Lower leg skin (tissue), 4 donors: ENCODE measurements at places on chromosomes 1 and 21. TPM values are rescaled to one million over a fixed set of nuclear protein-coding genes. Genes with fewer than 3 reads are reported as not detected.
A peak's percentile ranks its signal among the peaks of the same experiment; 100 is the strongest.

GRCh38 chr1:164971921-164972415 lies 384.5 kb downstream of the LMX1A start:
- no peak for DNase-seq

- DNase-seq = no peak
These were observed 44.3 kb downstream of the SLC16A1 start for GRCh38 chr1:112911506-112912220.

- DNase-seq = no peak
These were observed 53.8 kb downstream of the TRIM11 start for GRCh38 chr1:228352677-228353481.

KANK4 gene
- total RNA-seq = 0.88 TPM

- DNase-seq = peak; percentile 79
These were observed 8.0 kb downstream of the PHLDA3 start for GRCh38 chr1:201460814-201461644.

DNA sequence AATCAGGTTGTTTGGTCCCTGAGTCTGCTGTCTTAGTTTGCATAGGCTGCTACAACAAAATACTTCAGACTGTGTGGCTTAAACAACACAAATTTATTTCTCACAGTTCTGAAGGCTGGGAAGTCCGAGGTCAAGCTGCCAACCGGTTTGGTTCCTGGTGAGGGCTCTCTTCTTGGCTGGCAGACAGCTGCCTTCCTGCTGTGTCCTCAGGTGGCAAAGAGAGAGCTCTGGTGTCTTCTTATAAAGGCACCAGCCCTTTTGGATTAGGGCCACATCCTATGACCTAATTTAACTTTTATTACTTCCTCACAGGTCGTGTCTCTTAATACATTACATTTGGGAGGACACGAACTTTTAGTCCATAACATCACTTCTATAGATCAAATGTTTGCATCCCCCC lies 89.6 kb upstream of the CD34 start:
- DNase-seq = no peak

DNA sequence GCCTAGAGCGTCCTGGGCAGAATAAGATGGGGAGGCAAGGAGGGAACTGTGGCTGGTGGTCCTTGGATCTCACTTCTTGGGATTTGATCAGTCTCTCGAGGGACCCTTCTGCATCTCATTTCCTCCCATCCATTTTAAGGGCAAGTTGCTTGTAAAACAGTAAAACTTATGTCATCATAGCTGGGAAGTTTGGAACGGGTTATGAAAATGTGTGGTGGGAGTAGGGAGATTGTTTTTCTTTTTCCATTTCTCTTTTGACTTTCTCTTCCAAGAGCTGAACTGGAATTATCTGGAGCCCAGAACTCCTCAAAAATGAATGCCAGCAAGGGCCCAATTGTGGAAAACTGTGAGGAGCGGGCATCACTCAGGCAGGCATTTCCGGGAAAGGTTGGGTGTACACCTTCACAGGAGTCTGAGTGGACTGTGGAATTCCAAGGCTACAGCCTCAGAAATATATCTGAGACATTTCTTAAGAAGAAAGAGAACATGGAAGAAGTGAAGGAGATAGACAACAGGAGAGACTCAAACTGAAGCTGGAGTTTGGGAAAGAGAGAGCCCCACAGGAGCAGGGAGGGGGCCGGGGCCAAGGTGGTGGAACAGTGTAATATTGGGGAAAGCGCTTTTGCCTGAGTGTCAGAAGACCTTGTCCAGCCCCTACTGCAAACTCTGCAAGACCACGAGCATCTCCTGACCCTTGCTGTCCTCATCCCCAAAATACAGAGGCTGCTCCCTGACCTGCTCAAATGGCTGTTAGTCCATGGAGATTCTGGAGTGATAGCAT lies 185.1 kb downstream of the FOXD2 start:
- DNase-seq = peak; percentile 7

CA6 gene
- 38.0 TPM for total RNA-seq

BNIPL gene
- total RNA-seq = 268 TPM

TSNAX gene
- 39.9 TPM for total RNA-seq

DNA sequence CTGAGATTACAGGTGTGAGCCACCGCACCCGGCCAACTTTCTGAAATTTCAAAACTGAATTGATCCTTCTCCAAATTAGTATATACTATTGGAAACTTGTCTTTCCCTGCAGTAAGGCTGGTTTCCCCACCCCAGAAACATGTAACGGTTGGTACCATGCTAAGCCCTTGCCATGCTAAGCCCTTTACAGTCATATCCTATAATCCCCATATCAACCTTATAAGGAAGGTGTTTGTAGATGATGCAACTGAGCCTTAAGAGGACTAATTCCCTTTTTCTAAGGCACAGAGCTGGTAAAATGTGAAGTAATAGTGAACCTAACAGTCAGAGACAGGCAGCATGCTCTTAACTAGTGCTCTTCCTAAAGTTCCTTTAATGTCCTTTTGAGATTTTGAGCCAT lies 413.7 kb downstream of the DISC1 start:
- no peak for DNase-seq

IGSF21 gene
- total RNA-seq = 0.66 TPM

IGSF5 gene
- total RNA-seq = 1.4 TPM

GRCh38 chr21:37564924-37565529 lies 198.5 kb downstream of the DYRK1A start:
- DNase-seq = no peak

DNA sequence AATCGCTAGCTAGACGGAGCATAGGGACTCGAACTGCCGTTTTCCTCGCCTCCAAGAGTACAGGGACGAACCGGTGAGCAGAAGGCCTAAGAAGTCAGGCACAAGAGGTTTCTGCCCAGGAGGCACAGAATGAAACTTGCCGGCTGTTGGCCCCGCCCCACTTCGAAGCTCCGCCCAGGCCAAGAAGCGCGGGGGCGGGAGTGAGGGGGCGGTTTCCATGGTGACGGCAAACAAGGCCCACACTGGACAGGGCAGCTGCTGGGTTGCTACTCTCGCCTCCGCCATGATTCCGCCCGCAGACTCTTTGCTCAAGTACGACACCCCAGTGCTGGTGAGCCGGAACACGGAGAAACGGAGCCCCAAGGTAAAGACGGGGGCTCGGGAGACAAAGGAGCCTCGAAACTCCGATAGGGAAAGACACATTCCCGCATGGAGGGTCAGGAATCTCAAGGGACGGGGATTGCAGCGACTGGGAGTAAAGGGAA lies at the start of gene DNALI1:
TSS of gene DNALI1 (plus strand) at position 229 of the 485 bp plus-strand sequence. CDS start at position 284, 55 bp downstream.
- peak; percentile 25 for DNase-seq

GRCh38 chr1:170250531-170251276 lies 104.9 kb downstream of the NTMT2 start:
- peak; percentile 67 for DNase-seq

MYOG gene
- total RNA-seq = not detected
